ENCODE measurements at places on chromosomes 16 and 17.
A peak's percentile ranks its signal among the peaks of the same experiment; 100 is the strongest.

- no peak for DNase-seq
Measured at GRCh38 chr16:3986235-3986544, 105.7 kb upstream of the CREBBP start.

DNA sequence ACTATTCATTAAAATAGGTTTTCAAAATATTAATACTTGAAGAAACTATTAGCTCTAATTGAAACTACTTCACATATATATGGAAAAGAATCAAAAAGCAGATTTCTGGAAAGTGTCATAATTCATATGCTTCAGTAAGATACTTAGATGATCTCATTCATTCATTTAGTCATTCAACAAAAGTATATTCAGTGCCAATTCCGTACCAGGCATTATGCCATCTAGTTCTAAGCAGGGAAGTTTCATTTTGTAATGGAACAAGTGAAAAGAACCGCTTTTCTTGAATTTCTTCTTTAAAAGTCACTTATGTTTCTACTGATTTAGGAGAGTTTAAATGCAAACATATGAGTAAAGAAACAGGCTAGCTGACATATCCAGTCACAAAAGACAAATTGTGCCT is 118.3 kb upstream of the FAM20A start:
- no peak for DNase-seq

- no peak for DNase-seq
Measured at GRCh38 chr17:73452009-73452408, 140.2 kb upstream of the CDC42EP4 start.

- no peak for DNase-seq
Measured at GRCh38 chr16:5187402-5187952, 89.9 kb upstream of the EEF2KMT start.

- DNase-seq, result no peak
Measured at GRCh38 chr16:23403547-23403946, 49.4 kb downstream of the COG7 start.

DNA sequence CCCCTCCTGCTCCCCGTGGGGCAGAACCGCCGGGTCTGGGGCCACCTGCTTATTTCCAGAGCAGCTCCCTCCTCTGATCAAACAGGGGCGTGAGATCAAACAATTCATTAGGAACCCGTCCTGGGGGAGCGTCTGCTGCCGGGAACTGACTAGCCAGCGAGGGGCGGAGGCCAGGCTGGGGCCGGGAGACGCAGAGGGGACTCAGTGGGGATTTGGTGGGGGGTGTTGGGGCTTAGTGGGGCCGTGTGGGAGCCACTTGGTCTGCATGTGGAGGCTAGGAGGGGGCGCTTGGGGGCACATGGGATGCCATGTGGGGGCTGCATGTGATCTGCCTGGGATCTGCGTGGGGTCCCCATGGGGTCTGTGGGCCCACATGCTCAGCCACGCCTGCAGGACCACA is 20.5 kb upstream of the CACNA1H start:
- DNase-seq, result no peak

DNA sequence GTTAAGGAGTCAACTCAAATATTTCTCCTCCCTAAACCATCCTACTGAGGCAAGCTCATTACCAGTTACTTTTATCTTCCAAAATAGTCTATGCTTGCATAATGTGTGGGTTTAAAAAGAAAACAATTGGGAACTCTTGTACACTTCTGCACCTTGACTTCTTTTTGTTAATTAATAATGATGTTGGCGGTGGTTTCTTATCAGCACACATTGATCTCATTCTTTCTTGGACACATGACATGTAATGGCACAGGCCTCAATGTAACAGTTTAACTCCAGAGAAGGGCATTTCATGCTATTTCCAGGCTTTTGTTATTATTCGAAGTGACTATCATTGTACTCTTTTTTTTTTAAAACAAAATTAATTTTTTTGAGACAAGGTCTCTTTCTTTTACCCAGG is 7.8 kb downstream of the PLCG2 start:
- DNase-seq, result no peak

DNA sequence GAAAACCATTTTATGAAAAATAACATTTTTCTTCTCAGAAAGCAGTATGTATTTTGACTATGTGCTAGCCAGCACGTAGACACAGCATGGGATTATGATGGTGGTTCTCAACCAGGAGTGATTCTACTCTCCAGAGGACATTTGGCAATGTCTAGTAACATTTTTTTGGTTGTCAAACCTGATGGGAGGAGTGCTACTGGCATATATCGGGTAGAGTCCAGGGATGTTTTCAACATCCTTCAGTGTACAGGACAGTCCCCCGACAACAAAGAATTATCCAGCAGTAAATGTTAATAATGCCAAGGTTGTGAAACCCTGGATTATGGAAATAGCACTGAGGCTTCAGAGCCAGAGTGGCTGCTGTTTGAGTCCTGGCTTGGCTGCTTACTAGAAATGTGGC is 27.7 kb downstream of the AP2B1 start:
- DNase-seq, result no peak

GRCh38 chr16:56163938-56164337 is 27.4 kb upstream of the GNAO1 start:
- peak; percentile 30 for DNase-seq

DNA sequence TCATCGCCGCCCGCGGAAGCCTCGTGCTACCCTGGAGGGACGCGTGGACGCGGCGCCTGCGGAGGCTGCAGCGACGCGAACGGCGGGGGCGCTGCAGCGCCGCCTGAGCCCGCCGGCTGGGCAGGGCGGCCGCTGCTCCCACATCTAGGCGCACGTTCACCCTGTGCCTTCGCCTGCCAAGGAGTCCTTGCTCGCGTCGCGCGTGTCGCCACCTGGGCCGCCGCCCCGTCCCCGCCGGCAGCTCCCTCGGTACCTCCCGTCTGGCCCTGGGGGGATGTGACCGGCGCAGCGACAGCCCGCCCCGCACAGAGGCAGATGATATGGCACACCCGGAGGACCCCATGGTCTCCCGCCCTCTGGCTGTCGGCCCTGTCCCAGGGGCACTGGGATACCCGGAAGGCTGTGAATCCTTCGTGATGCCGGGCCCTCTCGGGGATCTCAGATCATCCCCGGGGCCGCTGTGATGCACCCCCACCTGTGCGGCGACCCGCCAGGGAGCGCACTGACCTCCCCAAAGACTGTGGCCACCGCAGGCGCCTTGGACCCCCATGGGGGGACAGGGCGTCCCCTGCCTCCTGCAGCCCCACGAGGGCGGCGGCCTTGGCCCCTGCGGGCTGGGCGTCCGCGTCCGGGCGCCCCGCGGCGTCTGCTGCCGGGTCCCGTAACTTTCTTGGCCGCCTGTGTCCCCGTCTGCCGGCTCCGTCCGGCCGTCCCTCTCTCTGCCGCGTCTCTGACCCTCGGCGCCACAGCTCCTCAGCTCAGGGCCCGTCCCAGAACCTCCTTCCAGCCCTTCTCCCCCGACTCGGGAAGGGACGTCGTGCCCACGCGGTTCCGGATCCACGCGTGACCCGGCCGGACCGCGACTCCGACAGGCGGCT is 689 bp upstream of the TBC1D24 start:
- DNase-seq, result peak; percentile 55

DNA sequence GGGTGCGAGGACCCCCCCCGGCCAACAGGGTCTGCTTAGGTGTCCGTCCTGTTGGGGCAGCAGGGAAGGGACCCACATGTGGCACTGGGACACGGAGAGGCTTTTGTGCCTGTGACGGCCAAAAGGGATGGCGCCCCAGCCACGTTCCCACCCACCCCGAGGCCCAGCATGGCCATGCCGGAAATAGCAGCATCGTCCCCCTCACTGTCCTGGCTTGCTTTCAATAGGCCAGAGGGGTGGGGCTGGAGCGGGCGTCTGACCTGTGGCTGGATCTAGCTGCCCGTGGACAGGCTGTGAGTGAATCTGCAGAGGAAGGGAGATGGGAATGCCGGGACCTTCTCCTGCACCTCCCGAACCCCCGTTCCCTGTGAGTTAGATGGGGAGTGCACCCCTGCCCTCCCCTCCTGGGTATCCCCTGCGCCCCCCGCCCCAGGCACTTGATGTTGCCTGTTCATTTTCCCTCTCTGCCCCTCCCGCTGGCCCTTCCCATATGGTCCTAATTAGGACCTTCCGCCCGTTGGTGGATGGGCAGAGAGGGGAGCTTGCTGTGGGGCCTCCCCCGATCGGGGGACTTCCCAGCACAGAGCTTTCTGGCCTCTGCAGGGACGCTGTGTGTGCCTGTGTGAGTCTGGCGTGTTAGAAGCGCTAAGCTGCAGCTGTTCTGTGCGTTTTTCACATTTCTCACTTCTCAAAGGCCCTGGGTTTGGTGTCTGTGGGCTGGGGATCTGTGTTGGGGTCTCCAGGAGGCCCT is 292.8 kb downstream of the SEC14L1 start:
- DNase-seq, result no peak

DNA sequence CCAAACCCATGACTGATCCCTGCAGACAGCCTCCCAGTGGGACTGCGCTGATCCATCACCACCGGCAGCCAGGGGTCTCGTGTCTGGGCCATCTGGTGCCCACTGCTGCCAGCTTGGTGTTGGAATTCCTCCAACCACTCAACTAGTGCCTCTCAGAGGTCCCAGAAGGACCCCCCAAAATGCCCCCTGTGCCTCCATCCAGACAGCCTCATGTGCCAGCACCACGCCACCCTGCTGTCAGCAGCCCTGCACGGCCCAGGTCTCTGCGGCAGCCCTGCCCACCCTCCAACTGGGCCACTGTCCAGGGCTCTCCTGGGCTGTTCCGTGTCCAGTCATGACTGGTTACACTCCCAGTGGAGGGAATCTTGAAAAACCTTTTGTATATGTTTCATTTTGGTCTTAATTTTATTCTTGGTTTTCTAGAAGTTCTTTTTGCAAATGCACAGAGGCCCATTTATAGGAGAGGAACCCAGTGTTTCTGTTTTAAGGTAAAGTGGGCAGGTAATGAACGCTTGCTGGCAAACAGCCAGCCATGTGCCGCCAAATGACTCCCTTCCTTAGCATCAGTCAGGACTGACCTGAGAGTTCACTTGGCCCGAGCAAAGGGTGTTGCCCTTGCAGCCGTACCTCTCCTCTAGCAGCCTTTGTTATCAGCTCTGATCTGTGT is 34.6 kb downstream of the GRIN2C start:
- no peak for DNase-seq

Measured in activated CD4-positive, alpha-beta T cell treated with anti-CD3 and anti-CD28 coated beads, Interleukin-2, Interleukin-4, amounts not matched to agents 100 ng/mL and 50 ng/mL, durations not matched to agents 16 hours and 8 hours (primary cell).